ENCODE measurements at places on chromosomes 2 and 18. TPM values are rescaled to one million over a fixed set of nuclear protein-coding genes. Genes with fewer than 3 reads are reported as not detected.

DNA sequence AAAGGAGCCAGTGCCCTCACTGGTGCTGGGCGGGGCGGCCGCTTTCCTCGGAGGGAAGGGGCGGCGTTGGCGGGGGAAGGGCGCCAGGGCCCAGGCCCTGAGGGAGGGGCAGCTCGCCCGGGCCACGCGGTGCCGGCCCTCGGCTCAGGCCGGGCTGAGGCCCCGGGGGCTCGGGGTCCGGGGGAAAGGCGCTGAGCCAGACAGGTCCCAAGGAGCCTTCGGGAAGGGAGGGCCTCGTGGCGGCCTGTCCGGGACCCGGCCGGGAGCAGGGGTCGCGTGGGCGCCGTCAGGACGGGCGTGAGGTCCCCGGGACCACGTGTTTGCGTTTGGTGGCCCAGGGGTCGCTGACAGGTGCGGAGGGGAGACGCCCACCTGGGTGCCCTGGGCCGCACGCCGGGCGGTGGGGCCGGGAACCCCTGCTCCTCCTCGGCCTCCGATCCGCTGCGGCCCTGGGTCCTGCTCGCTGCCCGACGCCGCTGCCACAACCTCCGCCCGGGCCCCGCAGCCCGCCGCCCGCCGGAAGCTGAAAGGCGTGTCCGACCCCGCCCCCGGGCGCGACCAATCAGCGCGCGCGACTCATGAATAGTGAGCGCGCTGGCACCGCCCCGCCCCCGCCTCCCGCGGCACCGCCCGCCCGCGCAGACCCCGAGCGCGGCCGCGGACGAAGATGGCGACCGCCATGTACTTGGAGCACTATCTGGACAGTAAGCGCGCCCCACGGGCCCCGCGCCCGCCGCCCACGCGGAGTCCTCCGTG is at the start of gene ING5:
Gene ING5 (plus strand): TSS at position 641 of the 756 bp plus-strand sequence. CDS start 27 bp downstream, at position 668.
- DNase-seq = peak; percentile 98
- H3K4me3 ChIP-seq = peak within 1 kb of the TSS; percentile 75
- H3K36me3 ChIP-seq = peaks cover 10% of the 10 kb centered on the region
- H3K27ac ChIP-seq = peak within 1 kb of the TSS; percentile 93
- H3K4me1 ChIP-seq = peaks cover 14% of the 10 kb centered on the region

DNA sequence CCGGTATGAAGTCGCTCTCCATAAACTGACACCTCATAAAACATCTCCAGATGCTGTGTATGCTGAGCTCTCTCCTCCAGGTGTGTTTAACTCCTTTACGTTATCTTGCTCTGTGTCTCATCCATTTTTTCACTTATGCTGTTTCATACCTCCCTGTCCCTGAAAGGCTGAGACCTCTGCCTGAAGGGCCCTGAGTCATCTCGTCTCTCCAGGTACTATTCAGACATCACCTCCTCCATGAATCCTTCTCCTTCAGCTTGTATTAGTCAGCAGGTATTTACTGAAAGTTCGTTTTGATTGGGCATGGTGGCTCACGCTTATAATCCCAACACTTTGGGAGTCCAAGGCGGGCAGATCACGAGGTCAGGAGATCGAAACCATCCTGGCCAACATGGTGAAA is 244.5 kb upstream of the EPHA4 start:
- H3K4me1 ChIP-seq = no peaks in the 10 kb centered on the region
- no peaks in the 10 kb centered on the region for H3K36me3 ChIP-seq
- H3K4me3 ChIP-seq = no peak overlapping the region

DNA sequence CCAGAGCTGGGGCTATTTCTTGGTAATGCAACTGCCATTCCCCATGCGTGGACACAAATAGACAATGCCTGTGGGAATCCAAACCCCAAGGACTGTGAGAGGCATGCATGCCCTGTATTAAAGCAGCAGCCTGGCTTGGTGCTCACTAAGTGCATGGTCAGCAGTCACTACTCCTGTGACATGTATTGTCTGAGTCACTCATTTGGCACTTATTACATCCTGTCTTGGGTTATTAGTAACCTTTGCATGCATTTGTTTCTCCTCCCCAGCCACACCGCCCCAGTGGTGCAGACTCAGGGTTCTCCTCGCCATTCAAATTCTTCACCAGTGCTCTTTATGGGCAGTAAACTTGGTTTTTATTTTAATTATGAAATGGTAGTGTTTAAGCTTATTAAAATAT is 30.2 kb downstream of the PRKCE start:
- H3K4me1 ChIP-seq = no peaks in the 10 kb centered on the region
- no peak overlapping the region for H3K27ac ChIP-seq
- H3K4me3 ChIP-seq = no peak overlapping the region
- H3K36me3 ChIP-seq = no peaks in the 10 kb centered on the region
- DNase-seq = no peak

DNA sequence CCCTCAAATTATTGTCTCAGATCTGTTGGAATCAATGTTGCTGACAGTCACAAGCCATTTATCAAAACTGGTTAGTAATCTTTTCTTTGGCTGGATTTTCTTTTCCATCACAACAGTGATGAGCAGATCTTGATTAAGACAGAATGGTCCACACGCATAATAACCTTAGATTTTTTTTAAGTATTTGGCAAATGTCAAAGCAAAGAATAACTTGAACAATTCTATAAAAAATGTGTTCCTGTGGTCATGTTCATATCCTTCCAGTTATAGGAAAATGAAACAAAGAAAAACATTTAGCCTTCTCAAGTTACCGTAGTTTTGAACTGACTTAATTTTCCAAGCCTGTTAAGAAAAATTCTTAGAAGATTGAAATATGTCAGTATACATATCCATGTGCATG is 659.9 kb upstream of the ID2 start:
- no peak overlapping the region for H3K27ac ChIP-seq
- H3K36me3 ChIP-seq = no peaks in the 10 kb centered on the region
- no peaks in the 10 kb centered on the region for H3K27me3 ChIP-seq
- H3K4me3 ChIP-seq = no peak overlapping the region
- no peaks in the 10 kb centered on the region for H3K4me1 ChIP-seq

DNA sequence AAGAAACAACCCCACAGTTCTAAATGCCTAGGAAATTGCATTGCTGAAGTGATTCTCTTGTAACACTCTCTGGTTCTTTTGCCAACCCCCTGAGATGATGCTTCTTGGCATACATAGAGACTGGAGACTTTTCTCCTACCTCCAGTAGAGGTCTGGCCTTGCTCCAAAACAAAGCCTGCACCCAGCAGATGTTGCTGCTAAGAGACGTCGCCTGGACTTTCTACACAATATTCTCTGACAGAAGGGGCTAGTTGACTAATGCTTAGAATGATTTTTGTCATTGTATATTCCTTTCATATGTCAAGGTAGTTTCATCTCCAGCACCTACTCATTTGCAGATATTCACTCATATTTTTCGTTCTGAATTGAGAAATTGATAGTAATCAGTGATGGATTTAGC is 24.6 kb downstream of the SOWAHC start:
- no peaks in the 10 kb centered on the region for H3K36me3 ChIP-seq
- no peak overlapping the region for H3K27ac ChIP-seq
- H3K4me3 ChIP-seq = no peak overlapping the region
- no peaks in the 10 kb centered on the region for H3K27me3 ChIP-seq

DNA sequence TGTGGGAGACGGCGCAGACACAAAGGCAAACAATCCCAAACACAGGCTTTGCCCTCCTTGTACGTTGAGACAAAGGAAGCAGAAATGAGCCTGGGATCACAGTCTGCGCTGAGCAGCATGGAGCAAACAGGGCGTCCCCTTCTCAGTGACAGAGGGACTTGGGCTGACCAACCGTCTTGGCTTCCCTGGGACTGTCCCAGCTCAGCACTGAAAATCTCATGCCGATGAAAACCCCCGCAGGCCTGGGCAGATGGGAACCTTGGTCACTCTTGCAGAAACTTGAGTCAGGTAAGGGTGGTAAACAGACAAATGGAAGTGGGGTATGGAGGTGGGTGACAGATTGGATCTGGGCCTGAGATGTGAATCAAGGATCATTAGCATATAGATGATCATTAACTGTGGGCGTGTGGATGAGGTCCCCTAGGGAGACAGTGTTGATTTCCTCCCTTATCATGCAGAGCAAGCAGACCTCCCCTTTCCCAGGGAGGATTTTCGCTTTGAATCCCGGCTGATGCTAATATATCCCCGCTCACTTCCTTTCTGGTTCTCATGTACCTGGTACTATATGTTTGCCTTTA is 19.1 kb upstream of the SH3BP4 start:
- no peaks in the 10 kb centered on the region for H3K36me3 ChIP-seq
- DNase-seq = no peak
- H3K27me3 ChIP-seq = no peaks in the 10 kb centered on the region
- H3K4me1 ChIP-seq = no peaks in the 10 kb centered on the region
- H3K27ac ChIP-seq = no peak overlapping the region

- H3K27ac ChIP-seq = no peak overlapping the region
- DNase-seq = no peak
- no peaks in the 10 kb centered on the region for H3K4me1 ChIP-seq
- H3K4me3 ChIP-seq = no peak overlapping the region
- H3K36me3 ChIP-seq = no peaks in the 10 kb centered on the region
Observed at GRCh38 chr2:110847651-110848050, 115.3 kb downstream of the ACOXL start.

GRCh38 chr18:79779021-79779699 is 18.6 kb upstream of the KCNG2 start:
- H3K4me3 ChIP-seq = no peak overlapping the region
- no peaks in the 10 kb centered on the region for H3K4me1 ChIP-seq
- no peak overlapping the region for H3K27ac ChIP-seq
- H3K27me3 ChIP-seq = no peaks in the 10 kb centered on the region

DNA sequence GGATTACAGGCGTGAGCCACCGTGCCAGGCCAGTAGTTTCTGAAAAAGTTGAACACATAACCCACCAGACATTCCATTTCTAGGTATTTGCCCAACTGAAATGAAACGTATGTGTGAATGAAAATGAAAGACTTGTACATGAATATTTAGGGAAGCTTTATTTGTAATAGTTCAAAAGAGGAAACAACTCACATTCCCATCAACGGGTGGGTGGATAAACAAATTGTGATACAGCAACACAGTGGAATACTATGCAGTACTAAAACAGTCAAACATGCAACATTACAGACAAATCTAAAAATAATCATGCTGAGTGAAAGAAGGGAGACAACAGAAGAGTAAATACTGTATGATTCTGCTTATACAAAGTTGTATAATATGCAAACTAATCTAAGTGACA is 46.8 kb downstream of the TMEM131 start:
- H3K4me3 ChIP-seq = no peak overlapping the region
- H3K27me3 ChIP-seq = no peaks in the 10 kb centered on the region
- H3K27ac ChIP-seq = no peak overlapping the region

DNA sequence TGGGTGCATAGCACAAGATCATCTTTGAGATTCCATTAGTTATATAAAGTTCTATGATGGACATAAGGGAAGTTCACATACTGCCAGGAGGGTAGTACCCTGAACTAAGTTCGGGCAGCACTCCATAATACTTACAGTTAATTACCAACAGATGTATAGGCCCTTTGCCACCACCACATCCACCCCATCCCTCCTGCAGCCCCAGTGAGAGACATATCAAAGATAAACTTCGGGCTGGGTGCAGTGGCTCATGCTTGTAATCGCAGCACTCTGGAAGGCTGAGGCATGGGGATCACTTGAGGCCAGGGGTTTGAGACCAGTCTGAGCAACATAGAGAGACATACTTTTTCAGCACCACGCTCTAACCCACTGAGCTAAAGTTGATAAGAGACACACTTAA is 46.4 kb upstream of the NPAS2 start:
- H3K4me3 ChIP-seq = no peak overlapping the region
- no peaks in the 10 kb centered on the region for H3K4me1 ChIP-seq
- no peaks in the 10 kb centered on the region for H3K27me3 ChIP-seq
- H3K36me3 ChIP-seq = no peaks in the 10 kb centered on the region
- no peak for DNase-seq

GRCh38 chr2:135456431-135456830 is 74.6 kb downstream of the ZRANB3 start:
- DNase-seq = no peak

DNA sequence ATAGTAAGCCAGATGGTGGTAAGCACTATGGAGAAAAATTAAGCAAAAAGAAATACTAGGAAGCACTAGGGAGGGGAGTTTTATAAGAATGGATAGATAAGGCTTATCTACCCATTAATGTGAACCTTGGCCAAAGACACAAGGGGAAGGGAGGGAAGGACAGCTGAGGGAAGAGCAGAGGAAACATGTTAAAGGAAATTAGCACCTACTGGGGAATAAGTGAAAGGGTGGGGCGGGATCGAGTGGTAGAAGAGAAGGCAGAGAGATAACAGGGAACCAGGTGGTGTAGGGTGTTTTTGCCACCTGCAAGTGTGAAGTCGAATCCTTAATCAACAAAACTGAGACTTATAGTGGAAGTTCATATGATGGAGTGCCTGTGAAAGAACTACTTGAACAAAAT is 1.7 kb downstream of the UNC80 start:
- H3K27ac ChIP-seq = no peak overlapping the region
- no peaks in the 10 kb centered on the region for H3K27me3 ChIP-seq
- no peaks in the 10 kb centered on the region for H3K4me1 ChIP-seq

- no peaks in the 10 kb centered on the region for H3K4me1 ChIP-seq
- no peak overlapping the region for H3K4me3 ChIP-seq
- H3K27me3 ChIP-seq = no peaks in the 10 kb centered on the region
- no peaks in the 10 kb centered on the region for H3K36me3 ChIP-seq
- no peak for DNase-seq
Observed at GRCh38 chr2:214232271-214232670, 178.6 kb upstream of the VWC2L start.

GRCh38 chr2:61640406-61640805 is 102.2 kb upstream of the XPO1 start:
- no peaks in the 10 kb centered on the region for H3K4me1 ChIP-seq
- no peaks in the 10 kb centered on the region for H3K36me3 ChIP-seq
- H3K27me3 ChIP-seq = no peaks in the 10 kb centered on the region
- no peak for DNase-seq

Gene XDH
- total RNA-seq = not detected

Gene FLACC1
- 0.32 TPM for total RNA-seq

Gene CROCC2
- total RNA-seq = 2.9 TPM

Gene MC5R
- not detected for total RNA-seq

Gene SPEG
- 390 TPM for total RNA-seq

Gene HOXD3
- total RNA-seq = 8.6 TPM

Gene MPP4
- total RNA-seq = not detected
